Stimulated activated CD8-positive, alpha-beta memory T cell treated with anti-CD3 and anti-CD28 coated beads, Interleukin-4, amount 100 ng/mL, for 1 hour (primary cell): ENCODE measurements at places on chromosomes 4 and X.

DNA sequence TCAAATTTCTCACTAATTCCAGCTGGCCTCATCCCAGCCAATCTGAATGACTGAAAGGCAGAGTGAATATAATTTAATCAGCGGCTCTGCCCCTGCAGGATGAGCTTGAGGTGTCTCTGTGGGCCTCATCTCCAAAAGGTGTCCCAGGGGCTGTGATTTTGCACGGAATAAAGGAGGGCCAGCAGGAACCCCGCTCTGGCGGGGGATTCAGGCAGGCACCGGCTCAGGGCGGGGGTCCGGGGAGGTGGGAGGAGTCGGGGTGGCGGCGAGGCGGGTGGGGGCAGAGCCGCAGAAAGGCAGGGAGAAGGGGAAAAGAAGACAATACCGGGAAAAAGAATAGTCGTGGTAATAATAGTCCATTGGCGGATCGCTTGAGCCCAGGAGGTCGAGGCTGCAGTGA, 16.0 kb upstream of the ERCC6L start:
- no peak for DNase-seq

- no peak for DNase-seq
These were observed 37.4 kb downstream of the GPR143 start for GRCh38 chrX:9728261-9728660.

- DNase-seq = no peak
These were observed 212.7 kb upstream of the TBL1X start for GRCh38 chrX:9252182-9252581.

- DNase-seq = no peak
These were observed 2.3 kb downstream of the MPP1 start for GRCh38 chrX:154802947-154803346.

DNA sequence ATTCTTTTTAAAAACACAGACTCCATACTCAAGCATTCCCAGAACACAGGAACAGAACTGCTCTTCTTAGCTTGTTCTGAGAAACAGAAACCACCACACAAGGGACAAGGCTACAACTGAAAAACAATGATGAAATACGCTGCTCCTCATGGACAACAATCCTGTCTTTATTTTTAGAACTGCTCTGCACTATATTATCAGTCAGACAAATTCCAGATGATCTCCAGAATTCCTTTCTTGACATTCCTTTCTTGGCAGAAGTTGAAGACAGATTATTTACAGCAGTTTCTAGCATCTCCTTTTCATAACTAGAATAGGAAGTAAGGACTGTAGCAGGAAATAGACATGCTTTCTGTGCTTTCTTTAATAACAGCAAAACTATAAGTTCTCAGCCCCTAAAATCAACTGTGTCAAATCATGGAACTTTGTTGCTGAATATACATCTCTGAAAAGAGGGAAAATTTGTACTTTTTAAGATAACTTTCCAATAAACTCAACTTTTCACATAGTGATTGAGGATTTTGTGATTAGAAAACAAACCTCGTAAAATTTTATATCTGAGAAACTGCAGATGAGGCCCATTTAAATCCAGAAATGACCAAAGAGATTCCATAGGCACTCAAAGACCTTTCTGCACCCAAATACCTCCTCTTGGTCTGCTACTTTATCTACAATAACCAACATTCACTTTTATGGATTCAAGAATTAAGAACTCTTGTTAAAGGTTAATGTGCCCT, 35.9 kb downstream of the ANTXR2 start:
- DNase-seq = no peak

DNA sequence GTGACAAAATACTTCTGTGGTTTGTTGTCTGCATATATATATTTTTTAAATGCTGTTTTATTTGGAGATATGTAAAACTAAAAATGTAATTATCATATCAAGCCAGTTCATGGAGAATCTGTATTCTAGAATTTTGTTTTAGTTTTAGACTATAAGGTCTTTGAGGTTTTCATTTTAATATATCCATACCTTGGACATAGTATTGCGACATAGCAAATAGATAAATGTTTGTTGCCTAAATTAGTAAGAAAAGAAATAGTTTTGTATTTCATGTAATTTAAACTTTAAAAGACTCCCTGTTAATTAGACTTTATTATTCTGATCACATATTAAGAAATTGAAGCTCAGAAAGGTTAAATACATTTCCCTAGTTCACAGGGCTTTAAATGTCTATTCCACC, 472.9 kb downstream of the GBA3 start:
- no peak for DNase-seq

DNA sequence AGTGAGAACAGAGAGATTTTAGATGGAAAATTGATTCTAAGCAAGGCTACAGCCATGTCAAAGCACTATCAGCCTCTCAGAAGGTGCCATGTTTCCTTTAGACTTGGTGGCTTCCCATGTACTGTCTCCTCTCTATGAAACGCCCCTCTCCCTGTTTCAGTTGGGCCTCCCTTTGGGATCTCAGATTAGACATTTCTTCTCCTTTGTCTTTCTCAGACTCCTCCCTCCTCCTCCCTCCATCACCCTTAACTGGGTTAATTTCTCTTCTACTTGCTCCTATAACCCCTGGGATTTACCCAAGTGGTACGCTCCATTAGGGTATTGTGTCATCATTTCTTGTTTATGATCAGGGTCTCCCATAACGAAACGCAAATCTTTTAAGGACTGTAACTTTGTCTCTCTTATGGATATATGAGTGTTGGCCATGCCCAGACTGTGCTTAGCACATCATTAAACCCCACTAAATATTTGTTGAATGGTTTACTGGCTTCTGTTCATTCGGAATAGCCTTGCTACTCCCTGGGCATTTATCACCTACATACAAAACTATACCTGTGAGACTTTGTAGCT, 106.8 kb downstream of the FAM9B start:
- no peak for DNase-seq

DNA sequence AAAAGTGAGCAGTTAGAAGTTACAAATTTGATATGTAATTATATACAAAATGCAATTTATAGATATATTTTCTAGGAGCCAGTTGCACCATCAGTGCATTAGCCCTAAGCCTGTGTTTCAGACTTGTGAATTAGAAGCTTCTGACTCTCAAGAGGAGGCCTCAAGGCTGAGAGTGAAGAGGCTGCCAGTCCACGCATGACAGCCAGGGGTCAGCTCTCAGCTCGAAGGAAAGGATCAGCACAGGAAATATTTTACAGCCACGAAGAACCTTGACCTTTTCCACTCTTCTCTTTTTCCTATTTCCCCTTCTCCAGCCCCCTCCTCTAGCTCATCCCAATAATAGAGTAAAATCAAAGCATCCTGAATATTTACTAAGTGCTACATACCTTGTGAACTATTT, 642.4 kb downstream of the TRIML1 start:
- no peak for DNase-seq

- no peak for DNase-seq
These were observed 55.3 kb upstream of the GNRHR start for GRCh38 chr4:67809502-67809901.

- no peak for DNase-seq
These were observed 499.5 kb downstream of the ANKRD50 start for GRCh38 chr4:124212815-124213630.

DNA sequence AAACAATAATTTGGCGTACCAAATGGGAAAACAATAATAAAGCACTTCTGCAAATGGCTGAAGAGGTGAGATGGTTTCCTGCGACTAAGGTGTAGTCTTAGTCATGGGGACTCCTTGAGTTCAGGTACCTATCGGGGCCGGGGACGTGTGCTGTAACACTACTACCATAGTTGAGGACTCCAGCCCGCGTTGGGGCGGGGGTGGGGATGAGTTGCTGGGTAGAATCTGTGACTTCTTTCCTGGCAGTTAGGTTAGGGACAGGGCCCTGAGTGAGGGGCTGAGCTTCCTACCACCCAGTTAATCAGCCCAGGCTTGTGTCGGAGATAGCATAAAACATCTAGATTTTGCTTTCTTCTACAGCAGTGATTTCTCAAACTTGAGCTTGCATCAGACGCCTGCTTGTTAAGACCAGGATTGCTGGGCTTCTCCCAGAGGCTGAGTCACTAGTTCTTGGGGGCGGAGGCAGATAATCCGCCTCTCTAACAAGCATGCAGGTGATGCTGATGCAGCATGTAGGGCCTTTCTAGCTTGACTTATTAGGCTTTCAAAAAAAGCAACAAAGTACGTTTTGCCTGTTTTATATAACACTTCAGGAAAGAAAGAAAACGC, 30.2 kb downstream of the RBBP7 start:
- no peak for DNase-seq
